ENCODE measurements at places on chromosomes 12 and 14.

DNA sequence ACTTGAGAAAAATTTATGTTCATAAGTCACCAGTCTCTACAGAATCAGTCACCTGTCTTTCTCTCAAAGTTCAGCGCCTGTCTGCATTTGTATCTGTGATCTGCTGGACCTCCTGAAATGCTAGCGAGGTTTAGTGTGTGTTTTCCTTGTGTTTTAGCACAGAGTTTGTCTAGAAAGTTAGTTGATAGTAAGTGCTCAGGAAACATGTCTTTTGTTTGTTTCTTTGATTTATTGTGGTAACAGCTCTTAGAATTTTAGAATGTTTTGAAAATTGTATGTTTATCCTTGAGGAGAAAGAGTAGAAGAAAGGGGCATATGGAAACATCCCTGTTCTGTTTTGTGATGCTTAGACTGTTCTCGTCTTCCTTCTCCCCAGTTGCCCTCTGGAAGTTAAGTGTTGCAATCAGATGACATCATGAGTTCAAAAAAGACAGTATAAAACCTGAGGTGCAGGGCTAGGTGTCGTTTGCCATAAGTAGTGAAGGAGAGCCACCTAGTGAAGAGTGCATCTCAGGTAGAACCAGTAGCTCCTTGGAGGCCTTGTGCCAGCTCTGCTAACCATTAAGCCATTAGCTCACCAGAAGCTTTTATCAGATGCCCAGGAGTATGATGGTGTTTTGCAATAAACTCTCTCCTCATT lies 44.8 kb downstream of the FBXW8 start:
- DNase-seq = no peak

DNA sequence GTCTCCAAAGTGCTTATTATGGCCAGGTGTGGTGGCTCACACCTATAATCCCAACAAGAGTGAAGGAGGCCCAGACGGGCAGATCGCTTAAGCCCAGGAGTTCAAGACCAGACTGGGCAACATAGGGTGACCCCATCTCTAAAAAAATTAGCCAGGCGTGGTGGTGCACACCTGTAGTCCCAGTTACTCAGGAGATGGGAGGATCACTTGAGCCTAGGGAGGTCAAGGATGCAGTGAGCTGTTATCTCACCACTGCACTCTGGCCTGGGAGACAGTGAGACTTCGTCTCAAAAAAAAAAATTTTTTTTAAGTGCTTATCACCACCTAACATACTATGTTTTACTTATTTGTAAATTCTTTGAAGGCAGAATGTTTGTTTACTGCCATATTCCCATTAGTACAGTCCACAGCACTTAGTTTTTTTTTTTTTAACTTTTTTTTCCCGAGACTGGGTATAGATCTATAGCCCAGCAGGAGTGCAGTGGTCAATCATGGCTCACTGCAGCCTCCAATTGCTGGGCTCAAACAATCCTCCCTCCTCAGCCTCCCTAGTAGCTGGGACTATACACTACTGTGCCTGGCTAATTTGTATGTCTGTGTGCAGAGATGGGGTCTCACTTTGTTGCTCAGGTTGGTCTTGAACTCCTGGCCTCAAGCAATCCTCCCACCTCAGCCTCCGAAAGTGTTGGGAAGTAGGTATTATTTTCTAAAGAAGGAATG lies 4.7 kb upstream of the KANSL2 start:
- no peak for DNase-seq

GRCh38 chr12:56955631-56956256 lies 1.7 kb downstream of the RDH16 start:
- DNase-seq = no peak

DNA sequence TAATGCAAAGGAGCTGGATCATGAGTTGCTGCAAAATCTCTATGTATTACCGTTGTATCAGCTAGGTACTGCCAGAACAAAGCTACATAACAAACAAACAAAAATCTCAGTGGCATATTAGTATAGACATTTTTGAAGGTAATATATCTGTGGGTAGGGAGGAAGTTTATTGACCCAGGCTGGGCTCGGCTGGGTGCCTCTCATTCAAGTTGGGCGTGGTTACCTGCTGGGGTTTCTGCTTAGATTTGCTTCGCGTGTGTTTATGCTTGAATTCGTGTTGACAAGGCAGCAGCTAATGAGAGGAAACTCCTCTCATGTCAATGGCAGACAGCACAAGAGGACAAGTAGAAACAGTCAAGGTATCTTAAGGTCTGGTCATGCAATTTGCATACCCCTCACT lies 520.7 kb downstream of the SOX5 start:
- no peak for DNase-seq

GRCh38 chr12:58443273-58443980 lies 476.9 kb downstream of the LRIG3 start:
- DNase-seq = no peak

- no peak for DNase-seq
Observed at GRCh38 chr12:26937443-26937862, 328 bp downstream of the INTS13 start.

DNA sequence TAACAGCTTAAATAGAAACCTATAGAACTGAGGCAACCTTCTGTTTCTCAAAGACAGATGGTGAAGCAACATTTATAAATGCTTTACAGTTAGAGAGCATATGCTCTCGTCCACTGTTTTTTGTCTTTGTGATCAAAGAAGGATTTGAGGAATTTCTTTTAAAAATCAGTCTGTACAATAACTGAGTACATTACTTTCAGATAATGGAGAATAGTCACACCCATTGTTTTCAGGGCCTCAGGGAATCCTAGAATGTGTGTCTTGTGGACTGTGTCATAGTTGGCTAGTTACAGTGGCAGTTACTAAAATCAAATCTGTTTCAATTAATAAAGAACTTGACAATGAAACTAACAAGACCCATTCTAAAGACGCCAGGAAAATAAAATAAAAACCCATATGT lies 107.9 kb downstream of the PRKCH start:
- DNase-seq = no peak

GRCh38 chr14:68792678-68792978 lies 239 bp downstream of the ZFP36L1 start:
- no peak for DNase-seq

DNA sequence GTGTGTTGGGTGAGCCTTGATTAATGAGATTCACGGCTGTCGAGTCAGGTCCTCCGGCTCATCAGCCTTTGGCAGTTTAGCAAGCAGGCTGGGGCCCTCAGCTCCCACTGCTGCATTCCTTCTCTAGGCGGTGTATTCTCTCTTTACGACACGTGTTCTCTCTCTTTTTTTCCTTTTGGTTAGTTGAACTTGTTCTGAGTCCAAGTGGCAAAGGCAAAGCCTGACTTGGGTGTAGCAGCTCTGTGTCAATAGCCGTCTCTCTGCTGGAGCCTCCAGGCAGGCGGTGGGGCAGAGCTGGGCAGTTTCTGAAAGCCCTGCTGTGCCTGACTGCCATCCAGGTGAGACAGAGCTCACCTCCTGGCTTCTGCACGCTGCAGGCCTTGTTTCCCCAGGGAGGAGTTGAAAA lies 46.6 kb downstream of the SUSD6 start:
- no peak for DNase-seq

GRCh38 chr12:101743724-101744472 lies 4.6 kb upstream of the SYCP3 start:
- DNase-seq = no peak

DNA sequence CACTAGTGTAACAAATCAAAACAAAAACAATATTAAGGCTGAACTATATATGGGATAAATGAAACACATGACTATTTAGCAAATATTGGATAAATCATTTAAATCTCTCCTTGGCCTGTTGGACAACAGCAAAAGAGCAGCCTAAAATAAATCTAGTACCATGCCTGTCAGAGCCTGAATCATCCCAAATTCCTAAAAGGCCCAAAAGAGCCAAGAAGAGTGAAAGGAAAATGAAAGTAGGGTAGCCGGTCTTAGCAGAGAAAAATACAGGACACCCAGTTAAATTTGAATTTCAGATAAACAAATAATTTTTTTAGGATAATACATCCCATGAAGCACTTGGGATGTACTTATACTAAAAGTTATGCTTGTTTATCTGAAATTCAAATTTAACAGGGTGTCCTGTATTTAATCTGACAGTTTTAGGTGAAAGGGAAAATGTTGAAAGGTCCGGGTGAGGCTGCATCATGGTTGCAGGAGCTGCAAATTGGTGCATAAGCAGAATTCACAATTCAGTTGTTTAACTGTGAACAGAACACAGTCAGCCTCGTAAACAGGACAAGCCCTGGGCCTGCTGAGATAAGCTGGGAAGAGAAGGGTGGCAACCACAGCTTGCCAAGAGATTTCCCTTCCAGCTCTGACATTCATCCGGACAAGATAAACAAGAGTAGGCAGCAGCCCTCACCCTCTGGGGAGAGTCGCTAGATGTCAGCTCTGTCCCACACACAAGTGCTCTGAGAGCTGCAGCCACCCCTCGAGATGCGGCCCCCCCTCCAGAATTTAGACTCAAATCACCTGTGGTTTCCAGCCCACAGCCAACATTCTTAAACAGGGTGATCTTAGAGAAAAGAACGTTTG lies 30.3 kb downstream of the DMAC2L start:
- DNase-seq = no peak

DNA sequence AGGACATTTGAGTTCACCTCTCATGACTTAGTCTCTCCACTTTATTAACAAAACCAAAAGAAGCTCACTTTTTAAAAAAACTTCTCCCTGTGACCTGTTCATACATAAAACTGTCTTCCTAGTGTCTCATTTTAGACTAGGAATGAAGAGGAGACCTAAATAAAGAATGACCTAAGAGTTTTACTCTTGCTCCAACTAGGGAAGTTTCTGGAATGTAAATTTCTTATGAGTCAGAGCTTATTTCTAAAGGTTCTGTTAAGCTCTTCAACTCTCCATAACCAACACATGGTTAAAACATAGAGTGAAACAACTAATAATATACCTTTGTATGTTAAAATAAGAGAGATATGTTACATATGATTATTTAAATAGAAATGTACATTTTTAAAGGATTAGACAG lies 369.8 kb downstream of the EMP1 start:
- no peak for DNase-seq

GRCh38 chr12:132061197-132061596 lies 82.9 kb downstream of the DDX51 start:
- DNase-seq = no peak

- no peak for DNase-seq
Observed at GRCh38 chr12:4552191-4552590, 9.8 kb upstream of the DYRK4 start.

DNA sequence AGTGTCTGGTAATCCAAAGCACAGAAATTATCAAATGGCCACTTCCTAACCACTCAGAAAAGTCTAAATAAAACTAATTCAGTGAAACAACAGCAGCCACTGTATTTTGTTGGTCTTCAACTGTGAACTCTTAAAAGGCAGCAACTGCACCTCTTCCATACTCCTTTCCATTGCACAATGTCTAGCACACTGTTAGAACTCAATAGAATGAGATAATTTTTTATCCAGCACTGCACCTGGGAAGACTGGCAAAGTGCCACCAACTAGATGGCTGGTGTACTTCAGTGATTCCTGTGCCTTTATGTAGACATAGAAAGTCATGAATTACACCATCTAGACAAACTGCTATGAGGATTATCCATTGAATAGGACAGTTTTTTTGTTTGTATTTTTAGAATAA lies 26.2 kb downstream of the LGR5 start:
- no peak for DNase-seq

DNA sequence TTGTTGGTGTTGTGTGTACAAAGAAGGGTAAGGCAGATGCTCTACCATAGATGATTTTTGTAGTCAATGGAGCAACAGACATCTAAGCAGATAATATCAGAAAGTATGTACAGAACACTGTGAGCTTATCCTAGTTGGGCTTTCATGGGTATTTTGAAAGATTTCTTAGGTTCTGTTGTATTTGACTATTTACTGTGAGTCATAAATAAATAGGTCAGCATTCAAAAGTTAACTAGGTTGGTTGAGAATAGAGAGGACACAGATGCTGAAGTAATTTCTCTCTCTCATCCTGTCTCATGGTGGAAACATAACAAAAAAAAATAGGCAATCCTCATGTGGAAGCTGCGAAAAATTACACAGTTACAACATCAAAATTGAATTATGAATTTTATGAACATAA lies 413.5 kb downstream of the CCDC91 start:
- DNase-seq = no peak

DNA sequence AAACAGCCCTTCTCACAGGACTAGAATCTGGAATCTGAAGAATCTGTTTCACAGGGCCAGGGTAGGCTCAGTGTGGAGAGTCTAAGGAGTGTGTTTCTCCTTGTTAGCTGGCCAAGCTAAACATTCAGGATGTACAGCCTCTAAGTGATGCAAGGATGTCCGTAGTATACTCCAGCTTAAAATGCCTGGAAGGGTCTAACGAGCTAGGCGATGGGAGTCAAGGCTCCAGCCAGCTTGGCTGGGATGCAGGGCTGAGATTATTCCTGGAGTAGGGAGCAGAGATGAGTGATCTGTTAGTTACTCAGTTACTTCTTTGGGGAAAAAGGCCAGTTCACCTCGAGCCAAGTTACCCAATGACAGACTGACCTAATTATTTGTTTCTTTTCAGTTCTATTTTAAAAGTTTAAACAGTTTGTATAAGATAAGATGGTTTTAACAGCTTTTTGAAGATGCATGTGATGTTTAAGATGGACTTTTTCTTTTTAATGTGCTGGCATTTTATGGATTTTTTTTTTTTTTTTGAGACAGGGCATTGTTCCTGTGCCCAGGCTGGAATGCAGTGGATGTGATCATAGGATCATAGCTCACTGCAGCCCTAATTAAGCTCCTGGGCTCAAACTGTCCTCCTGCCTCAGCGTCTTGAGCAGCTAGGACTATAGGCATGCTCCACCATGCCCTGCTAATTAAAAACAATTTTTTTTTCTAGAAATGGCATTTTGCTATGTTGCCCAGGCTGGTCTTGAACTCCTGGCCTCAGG lies 41.1 kb downstream of the SYNE2 start:
- DNase-seq = no peak
